ENCODE measurements at places on chromosomes 3 and 15.

DNA sequence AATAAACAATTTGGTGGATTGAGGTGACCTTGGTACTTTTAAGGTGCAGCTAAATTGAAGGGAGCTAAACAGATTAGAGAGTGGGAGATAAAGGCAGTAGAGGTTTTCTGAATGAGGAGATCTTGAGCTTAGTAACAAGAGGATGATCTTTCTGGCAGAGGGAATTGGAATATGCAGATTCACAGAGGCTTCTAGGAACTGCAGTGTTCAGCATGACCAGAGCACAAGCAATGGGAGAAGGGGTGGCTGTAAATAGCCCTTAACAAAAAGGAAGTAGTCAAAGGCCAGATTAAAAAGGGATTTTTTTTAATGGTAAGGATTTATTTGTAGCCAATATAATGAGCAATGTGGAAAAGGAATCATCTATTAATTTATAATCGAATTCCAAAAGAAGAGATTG, 5.7 kb upstream of the BNIP2 start:
- DNase-seq, result no peak

DNA sequence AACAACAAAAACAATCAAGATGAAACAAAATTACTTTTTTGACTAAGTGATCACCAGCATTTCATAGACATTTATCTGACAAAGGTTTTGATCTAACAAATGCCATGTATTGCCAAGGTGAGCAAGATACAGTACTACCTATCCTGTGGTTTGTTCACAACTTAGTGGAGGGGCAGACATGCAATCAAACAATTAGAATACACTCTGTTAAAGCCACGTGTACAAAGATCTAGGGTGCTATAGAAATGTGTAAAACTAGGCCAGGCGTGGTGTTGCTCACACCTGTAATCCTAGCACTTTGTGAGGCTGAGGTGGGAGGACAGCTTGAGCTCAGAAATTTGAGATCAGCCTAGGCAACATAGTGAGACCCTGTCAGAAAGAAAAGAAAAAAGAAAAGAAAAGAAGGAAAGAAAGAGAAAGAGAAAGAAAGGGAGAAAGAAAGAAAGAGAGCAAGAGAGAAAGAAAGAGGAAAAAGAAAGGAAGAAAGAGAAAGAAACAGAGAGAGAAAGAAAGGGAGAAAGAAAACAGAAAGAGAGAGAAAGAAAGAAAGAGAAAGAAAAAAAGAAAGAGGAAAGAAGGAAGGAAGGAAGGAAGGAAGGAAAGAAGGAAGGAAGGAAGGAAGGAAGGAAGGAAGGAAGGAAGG, 1.4 kb upstream of the TRIM69 start:
- no peak for DNase-seq

DNA sequence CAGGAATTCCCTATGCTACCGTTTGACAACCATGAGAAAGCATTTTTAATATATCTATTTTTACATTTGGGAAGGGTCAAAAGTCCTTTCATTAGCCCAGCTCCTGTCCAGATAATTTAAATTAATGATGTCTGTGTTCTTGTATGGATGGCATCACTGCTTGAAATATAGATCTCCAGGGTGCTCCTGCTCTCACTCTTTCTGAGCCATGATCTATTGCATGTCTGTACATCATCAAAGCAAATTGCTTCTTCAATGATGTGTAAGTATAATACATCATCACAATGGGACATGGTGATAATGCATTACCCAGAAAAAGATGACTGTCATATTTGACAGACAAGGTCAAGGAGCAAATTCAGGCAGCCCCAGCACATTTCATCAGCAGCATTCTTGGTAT, 223.6 kb upstream of the CNTN6 start:
- DNase-seq, result no peak

GRCh38 chr3:179147514-179147872, 664 bp upstream of the PIK3CA start:
- DNase-seq, result no peak

DNA sequence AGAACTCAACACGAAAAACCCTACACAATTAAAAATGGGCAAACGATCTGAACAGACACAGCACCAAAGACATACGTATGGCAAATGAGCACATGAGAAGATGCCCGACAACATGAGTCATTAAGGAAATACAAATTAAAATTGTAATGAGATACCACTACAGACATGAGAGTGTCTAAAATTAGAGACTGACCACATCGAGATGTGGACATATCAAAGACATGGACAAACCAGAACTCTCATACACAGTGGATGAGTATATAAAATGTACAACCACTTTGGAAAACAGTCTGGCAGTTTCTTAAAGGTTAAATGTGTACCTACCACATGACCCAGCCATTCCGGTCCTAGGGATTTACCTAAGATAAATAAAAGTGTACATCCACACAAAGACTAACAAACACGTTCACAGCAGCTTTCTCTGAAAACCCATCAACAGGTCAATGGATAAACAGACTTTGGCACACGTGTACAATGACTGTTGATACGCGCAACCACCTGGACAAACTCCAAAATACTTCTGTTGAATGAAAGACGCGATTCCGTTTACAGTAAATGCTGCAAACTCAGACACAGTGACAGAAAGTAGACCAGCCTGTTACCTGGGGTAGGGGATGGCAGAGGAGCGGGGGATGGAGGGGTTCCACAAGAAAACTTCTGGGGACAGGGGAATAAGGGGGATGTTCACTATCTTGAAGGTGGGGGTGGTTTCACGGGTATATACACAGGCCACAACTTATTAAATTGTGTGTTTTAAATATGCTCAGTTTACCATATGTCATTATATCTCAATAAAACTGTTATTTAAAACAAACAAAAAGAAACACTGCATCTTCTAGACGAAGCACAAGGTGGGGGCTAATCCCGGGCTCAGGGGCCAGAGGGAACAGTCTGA, 2.1 kb downstream of the TNK2 start:
- no peak for DNase-seq

DNA sequence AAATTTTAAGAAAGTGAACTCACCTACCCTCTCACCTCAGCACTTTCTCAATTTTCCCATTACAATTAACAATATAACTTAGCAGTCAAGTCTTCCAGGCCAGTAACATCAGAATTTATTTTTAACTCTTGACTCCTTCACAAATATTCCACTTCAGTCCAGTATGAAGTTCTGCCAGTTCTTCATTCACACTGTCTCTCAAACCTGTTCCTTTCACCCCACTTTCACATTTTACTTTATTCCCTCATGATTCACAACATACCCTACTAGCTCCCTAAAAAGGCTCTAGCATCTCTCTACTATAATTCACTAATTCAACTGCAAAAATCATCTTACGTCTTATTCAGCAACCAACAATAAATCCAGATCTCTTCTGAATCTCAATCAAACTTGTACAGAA, 3.8 kb downstream of the GSK3B start:
- no peak for DNase-seq

All from AG09309 (cell line).